ENCODE measurements at places on chromosomes 4 and X. TPM values are rescaled to one million over a fixed set of nuclear protein-coding genes. Genes with fewer than 3 reads are reported as not detected.

The ZMYM3 gene
- 32.9 TPM for total RNA-seq

The WNK3 gene
- 0.05 TPM for total RNA-seq

The PDE5A gene
- 5.0 TPM for total RNA-seq

The SPATA4 gene
- 0.20 TPM for total RNA-seq

Measured in HCT116 (cell line).